Memory B cell (primary cell): ENCODE measurements at places on chromosomes 6 and 20.

GRCh38 chr6:108452711-108453195, 108.0 kb upstream of the FOXO3 start:
- no peak for DNase-seq

GRCh38 chr6:2951728-2952127, 19.6 kb downstream of the SERPINB6 start:
- DNase-seq = no peak

DNA sequence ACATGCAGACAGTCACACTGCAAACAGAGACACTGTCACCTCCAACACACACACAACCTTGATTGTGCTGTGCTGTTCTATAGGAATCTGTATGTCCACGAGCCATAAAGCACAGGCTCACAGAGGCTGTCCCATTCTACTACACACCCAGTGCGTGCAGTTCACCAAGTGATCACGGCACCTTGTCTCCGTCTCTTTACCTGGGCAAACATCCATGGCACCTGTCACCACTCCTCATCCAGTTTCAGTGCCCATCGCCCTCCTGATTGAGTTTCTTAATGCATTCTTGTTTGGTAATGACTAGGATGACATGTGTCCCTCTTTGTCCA, 65.8 kb upstream of the STMND1 start:
- DNase-seq = no peak

DNA sequence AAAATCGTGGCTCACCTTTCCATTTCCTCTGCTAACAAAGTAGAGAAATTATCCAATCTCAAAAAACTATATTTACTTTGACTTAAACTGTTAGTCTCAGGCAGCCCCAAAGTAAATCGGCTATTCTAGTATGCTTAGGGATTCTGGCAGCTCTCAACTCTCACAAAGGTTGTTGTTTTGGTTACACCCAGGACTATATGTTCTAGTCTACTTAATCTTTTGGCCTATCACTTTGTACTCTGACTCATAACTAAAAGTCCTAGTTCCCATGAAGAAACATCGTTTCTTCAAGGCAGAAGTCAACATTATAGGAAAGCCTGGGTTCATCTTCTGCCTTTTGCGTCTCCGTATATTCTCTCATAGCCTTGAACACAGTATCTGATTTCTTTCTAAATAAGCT, 42.3 kb downstream of the MYLK4 start:
- no peak for DNase-seq

DNA sequence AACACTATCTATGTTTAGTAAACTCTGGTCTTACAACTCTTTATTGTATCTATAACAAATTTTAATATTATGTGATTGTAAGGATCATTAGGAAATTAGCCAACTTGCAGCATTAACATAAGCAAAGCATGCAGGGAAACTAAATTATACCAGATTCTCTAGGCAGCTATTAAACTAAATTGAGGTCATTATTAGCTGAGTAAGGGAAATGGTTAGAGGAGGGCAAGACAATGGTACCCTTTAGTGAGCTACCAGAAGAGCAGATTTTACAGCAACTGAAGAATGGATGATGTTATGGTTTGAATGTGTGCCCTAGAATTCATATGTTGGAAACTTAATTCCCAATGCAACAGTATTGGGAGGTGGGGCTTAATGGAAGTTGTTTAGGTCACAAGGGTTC, 79.1 kb downstream of the SMPDL3A start:
- no peak for DNase-seq
